Globus pallidus (tissue), 1 donor: ENCODE measurements at places on chromosomes 4 and X.
A peak's percentile ranks its signal among the peaks of the same experiment; 100 is the strongest.

GRCh38 chrX:42247241-42247640 is 323.9 kb upstream of the CASK start:
- no peak for DNase-seq

DNA sequence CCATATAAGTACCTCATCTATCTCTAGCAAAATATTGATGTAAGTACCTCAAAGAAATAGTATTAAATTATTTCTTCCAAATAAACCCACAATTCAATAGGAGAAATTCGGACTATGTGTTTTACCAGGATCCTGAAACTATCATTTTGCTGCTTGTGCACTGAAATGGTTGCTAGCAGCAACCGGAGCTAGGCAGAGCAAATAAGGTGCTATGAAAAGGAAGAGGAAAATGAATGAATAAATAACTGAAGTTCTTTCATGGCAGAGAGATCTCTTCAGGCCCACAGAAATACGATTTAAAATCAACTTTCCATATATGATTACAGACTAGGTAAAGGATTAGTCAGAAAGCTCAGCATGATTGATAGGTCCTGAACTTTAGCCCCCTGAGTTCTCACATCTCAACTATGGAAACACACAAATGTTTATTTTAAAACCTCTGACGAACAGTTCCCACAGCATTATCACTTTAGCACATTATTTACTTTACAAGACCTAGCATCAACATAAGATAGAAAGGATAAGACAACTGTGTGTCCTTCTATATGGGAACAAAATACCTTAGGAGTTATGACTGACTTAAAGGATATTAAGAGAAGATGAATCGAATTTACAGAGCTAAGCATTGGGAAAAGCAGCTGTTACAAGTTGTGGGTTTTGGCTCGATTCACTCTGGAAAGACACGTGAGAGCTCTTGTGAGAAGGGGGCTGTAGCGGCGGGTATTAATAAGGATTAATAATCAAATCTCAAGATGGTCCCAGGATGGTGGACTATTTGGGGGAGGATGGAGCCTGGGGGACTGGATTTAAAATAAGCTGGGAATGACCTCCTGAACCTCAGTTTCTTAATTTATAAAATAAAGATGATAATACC is 104.3 kb downstream of the CORIN start:
- no peak for DNase-seq

DNA sequence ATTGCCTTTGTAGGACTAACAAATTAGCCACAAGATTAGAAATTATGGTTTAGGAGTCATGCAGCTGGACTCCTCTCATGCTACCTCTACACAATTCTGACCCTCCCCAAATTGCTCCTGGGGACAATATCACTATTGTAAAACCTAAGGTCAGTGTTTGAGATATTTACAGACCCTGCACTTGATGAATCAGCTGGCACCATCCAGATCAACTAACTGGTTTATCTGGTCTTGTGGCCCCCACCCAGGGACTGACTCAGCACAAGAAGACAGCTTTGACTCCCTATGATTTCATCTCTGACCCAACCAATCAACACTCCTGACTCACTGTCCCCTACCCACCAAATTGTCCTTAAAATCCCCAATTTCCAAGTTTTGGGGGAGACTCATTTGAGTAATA is 192.4 kb downstream of the STPG2 start:
- DNase-seq = no peak

- DNase-seq = no peak
Measured at GRCh38 chr4:67694662-67695061, 6.3 kb downstream of the UBA6 start.

DNA sequence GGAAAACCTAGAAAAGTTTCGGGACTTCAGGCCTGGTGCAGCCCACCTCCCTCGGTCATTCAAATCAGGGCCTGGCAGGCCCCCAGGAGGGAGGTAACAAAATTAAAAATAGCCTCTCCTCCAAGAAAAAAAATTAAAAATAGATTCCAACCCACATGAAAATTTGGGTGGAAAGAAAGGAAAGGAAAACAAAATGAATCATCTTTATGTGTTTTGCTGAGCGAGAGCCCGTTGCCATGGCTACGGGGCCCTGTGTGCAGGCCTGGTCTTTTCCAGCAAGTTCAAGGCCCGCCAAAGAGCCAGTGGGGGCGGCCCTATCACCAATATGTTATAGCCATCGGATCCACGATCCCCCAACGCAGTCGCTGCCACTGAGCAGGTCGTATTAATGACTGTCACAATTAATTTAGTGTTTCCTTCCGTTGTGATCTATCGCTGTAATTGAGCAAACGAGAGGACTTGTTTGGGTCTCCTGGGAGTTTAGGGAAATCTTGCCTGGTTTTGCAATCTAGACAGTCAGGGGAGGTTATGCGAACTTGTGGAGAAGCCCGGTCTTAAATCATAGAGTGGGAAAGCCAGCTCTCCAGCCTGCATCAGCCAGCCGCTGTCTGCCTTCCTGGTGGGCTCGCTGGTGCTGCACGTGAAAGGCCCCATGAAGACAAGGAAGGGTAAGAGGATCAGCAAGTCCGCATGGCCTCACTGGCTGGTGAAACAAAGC is 452.4 kb downstream of the BCOR start:
- no peak for DNase-seq

- peak; percentile 55 for DNase-seq
Measured at GRCh38 chr4:41656572-41657520, 91.7 kb downstream of the PHOX2B start.

- DNase-seq = no peak
Measured at GRCh38 chr4:81919223-81919622, 447.5 kb upstream of the RASGEF1B start.

- no peak for DNase-seq
Measured at GRCh38 chr4:803884-804283, 22.0 kb downstream of the CPLX1 start.
